ENCODE measurements at places on chromosomes 4 and X. TPM values are rescaled to one million over a fixed set of nuclear protein-coding genes. Genes with fewer than 3 reads are reported as not detected.

The RAI2 gene
- 0.78 TPM for total RNA-seq

The TEX13B gene
- total RNA-seq = not detected

The MUC7 gene
- not detected for total RNA-seq

The GLRA2 gene
- not detected for total RNA-seq

The TRIM60 gene
- total RNA-seq = not detected

The USP27X gene
- total RNA-seq = 2.6 TPM

The SYN1 gene
- total RNA-seq = 3.5 TPM

The SLC16A2 gene
- total RNA-seq = 11.8 TPM

The ATP1B4 gene
- total RNA-seq = not detected

The ZNF711 gene
- 1.9 TPM for total RNA-seq

The ZBTB33 gene
- 13.2 TPM for total RNA-seq
